LHCN-M2 (cell line): ENCODE measurements at places on chromosomes 1 and 21. TPM values are rescaled to one million over a fixed set of nuclear protein-coding genes. Genes with fewer than 3 reads are reported as not detected.

DNA sequence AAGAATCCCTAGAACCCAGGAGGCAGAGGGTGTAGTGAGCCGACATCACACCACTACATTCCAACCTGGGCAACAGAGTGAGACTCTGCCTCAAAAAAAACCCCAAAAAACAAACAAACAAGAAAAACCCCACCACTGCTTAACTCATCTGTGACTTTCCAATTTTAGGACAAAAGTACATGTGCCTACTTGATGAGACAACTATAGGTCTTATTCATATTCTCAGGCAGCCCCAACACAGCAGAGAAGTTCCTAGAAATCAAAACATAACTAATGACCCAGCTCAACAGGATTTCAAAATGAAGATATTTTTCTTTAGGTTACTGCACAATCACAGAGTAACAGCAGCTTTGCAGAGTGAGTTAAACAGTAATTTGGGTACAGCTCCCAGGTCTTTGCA is 26.4 kb downstream of the TIAM1 start:
- DNase-seq, result no peak

The SLC35F3 gene
- total RNA-seq, result not detected in 2 replicates

The LAD1 gene
- 0.64 and 2.2 TPM in 2 replicates for total RNA-seq

DNA sequence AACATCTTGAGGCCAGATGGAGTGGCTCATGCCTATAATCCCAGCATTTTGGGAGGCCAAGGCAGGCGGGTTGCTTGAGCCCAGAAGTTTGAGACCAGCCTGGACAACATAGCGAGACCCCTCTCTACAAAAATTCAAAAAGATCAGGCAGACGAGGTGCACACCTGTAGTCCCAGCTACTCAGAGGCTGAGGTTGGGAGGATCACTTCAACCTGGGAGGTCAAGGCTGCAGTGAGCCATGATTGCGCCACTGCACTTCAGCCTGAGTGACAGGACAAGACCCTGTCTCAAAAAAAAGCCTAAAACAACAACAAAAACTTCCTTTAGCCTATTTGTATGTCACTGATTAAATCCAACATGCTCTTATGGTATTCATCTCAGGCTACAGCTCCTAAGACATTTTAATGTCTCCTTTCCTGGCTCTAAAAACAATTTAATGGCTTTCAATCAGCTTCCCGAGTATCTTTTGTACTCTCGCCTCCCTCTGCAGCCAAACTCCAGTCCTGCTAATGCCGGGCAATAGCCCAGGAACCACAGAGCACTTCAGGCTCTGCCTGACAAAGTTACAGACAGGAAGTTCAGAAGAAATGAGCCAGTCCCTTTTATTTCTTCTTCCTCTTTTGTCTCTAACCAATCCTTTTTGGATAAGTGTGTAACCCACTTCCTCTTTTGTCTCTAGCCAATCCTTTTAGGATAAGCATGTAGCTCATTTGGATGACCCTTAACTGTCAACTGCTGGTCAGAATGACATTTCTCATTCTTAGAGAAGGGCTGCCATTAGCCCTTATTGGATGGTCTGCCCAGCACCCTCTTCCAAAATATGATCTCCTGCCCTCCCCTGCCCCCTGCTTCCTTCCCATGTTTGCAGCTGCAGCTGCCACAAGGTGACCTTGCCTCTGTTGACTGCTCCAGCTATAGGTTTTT is 6.6 kb upstream of the DOP1B start:
- DNase-seq, result peak; percentile 44

DNA sequence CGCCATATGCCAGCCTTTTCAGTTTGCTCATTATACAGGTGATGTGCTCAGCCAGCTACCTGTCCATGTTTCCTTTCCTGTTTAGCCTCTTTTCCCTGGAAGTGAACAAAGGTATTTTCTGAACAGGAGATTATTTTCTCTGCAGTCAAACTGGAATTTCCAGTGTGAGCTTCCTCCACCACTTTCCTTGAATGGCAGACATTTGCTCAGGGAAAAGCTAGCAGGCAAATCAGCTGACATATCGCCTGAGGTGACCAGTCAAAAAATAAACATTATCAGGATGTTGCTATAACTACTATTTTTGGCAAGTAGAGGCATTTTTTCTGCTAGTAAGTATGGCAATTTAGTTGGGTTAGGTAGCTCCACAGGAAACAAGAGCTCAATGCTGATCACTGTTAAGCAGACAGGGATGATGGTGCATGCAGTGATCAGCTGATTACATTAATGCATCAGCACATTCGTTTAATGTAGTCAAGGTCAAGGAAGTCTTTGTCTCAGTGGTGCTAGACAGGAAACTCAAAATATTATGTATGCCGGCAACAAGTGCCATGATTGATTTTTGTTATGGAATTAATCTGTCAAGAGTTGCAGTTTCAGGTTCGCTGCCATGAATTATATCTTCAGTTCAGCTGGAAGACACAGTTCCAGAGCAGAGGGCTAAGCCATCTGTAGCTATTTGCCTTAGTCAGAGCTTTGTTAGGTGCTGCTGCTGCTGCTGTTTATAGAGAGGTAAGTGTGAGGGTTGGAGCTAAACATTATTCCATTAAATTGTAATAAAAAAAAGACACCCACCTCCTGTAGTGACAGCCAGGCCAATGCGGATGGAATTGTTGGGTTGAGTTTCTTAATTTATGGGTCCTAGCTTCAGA is 179.7 kb upstream of the ST6GALNAC5 start:
- no peak for DNase-seq

DNA sequence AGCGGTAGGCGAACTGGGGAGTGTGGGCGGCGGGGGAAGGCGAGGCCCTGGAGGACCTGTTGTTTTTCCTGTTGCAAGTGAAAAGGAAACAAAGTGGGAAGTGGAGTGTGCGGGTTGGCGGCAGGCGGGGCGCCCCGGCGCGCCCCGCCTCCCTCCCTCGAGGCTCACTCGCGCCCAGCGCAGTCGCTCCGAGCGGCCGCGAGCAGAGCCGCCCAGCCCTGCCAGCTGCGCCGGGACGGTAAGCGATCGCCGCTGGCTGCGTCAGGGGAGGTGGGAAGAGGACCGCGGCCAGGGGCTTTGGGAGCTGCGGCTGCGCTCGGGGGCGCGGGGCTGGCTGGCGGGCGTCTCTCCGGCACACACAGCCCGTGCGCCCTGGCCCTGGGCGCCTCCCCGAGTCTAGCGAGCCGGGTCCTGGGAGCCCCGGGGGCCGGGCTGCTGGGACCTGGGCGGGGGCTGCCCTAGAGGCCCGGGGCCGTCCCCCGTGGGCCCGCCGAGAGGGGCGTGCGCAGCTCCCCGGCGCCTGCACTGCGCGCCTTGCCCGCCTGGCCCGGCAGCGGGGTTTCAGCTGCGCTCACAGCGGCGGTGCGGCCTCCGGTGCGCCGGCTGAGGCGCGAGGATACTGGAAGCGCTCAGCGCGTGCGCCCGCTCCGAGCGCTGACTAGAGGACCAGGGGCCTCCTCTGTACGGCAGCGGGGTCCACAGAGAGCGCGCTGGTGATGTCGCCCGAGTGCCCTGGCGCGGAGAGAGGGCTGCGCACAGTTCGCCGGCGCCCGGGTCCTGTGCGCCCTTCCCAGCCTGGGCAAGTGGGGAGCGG is at the start of gene PIK3CD:
PIK3CD (plus strand) TSS at position 167 of the 814 bp plus-strand sequence. CDS start 58,725 bp downstream, outside the sequence.
- DNase-seq, result peak; percentile 26

DNA sequence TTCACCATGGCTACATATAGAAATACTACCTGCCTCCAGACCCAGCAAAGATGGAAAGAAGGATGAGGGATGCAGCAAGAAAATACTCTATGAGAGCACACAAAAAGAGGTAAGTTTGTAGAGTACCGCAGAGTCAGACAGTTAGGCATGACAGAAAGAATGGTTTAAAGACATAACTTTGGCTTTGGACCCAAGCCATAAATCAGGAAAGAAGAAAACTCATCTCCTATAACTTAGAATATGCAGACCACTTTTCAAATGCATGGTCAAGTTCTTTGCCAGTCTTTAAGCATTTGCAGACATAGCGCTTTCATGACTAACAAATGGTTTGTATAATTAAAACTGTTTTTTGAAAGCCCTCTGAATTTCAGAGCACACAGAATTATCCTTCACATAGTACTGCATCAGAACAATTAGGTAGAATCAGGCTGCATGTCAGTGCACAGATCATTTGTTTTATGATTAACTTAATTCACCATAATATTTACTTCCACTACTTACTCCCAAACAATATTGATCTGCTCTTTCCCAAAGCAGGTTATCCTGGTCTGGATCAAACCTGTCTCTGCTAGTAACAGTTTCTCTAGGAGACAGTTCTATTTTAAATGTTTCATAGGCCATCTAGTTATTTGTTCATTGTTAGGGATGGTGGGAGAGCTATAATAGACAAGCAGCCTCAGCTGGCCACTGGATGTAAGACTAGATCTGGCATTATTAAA is 280.7 kb upstream of the NR5A2 start:
- DNase-seq, result no peak

The CAPN9 gene
- not detected in 2 replicates for total RNA-seq

The PKNOX1 gene
- 18.7 and 22.6 TPM in 2 replicates for total RNA-seq

DNA sequence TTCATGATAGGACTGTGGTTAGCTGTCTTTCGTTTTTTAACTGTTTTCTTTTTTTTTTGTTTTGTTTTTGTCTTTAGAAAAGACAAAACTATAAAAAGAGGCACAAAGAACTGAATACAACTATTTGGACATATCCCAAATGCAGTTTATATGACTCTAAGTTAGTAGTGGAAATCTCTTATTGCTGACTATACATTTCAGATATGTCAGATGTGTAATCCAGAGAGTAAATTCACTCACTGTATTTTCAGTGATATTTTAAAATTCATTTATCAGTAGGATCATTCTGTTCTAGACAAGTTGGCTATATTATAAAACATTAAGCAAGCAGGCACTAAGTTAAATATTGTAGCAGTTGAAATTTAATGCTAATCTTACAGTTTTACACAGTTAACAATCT is 5.7 kb downstream of the RAP1A start:
- DNase-seq, result no peak

DNA sequence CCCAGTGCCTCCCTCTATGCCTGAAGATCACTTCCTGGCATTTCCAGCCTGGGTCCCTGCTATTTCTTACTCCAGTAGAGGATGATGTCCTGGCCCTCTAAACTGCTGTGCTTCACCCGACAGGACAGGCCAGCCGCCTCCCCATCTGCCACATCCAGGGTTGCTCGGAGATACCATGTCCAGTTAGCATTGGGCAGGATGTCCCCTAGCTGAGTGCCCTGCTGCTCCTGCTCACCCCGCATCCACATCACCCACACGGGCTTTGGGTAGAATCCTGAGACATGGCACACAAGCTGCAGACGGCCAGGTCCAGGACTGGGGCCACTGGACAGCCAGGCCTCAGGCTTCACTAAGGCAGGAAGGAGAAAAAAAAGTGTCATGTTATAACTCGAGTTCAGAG is 2.0 kb downstream of the CD1B start:
- no peak for DNase-seq

DNA sequence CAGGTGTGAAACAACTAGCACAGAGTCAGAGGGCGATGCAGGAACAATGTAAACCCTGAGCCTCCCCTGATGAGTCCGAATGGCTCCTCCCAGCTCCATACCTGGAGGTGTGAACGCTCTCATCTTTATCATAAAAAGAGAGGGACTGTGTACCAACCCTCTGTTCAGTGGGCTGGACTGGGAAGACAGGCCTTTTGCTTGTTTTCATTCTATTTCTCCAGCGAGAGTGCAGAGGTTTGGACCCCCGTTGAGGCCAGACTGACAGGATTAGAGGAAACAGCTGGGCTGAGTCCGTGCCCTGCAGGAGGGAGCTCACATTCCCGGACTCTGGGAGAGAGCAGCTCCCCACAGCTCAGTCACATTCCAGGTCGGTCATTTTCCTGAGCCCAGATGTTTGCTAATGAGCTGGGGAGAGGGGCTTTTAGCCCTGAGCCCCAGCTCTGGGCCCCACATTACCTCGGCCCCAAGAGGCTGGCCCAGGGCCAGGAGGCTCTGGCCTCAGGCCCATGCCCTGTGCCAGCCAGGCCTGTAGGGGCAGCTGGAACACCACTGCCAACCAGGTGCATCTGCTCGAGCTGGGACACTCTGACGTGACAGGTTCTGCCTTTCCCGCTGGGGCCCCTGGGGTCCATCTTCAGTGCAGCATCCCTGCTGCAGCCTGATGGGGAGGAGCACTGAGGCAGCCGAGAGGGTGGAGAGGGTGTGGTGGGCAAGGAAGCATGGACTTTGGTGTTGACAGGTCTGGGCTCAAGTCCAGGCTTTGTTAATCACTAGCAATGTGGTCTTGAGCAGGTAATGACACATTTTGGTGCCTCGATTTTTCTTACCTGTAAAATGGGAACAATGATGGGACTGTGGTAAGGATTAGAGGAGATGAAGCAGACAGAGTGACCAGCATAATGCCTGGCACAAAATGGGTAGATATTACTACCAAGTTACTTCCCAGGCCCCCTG is 3.5 kb upstream of the NBL1 start:
- peak; percentile 62 for DNase-seq

- DNase-seq, result no peak
Measured at GRCh38 chr1:30957560-30958222, 49.1 kb upstream of the SDC3 start.

DNA sequence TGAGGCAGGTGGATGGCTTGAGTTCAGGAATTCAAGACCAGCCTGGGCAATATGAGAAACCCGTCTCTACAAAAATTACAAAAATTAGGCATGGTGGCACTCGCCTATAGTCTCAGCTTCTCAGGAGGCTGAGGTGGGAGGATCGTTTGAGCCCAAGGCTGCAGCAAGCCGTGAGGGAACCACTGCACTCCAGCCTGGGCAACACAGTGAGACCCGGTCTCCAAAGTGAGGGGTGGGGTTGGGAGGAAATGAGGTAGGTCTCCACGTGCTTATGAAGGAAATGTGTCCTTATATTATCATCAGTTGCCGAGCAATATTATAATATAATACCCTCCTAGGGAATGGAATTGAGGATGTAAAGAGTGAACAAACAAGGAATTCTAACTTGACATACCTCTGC is 2.7 kb downstream of the TMEM50B start:
- no peak for DNase-seq

The FCGR1A gene
- not detected in 2 replicates for total RNA-seq

GRCh38 chr1:99269321-99269720 is 5.0 kb downstream of the PLPPR4 start:
- no peak for DNase-seq

- peak; percentile 52 for DNase-seq
Measured at GRCh38 chr1:151058692-151059091, 730 bp downstream of the CDC42SE1 start.

GRCh38 chr1:33719326-33719725 is 144.6 kb upstream of the HMGB4 start:
- no peak for DNase-seq

DNA sequence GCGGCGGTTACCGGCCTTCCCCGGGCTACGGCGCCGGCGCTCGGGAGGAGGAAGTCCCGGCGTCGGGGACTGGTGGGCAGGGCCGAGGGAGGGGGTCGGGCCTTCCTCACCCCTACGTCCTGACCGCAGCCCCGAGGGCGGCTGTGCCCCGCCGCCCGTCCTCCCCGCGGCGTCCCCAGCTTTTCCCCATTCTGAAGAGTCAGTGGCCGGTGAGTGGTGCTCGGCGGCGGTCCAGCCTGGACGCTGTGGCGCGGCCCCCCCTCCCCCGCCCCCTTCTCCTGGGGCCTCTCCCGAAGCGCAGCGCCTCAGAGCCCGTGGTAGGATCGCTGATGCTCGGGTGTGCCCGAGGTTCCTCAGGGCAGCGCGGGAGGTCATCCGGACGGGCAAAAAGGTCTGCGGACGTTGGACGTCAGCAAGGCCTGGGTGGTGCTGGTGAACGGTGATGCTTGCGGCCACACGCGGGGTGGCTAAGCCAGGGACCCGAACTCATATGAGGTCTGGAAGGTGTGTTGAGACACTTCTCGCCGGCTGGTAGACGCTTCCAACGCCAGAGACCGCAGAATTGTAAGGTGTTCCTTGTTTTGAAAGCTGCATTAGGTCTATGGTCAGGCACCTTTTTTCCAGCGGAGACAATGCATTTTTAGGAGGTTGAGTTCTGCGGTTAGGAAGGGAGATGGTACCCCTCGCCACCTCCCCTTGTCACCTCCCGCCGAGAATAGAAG is 725 bp downstream of the SLC25A33 start:
- DNase-seq, result peak; percentile 46

GRCh38 chr1:157496121-157496526 is 56.2 kb downstream of the FCRL5 start:
- DNase-seq, result peak; percentile 29

The BTG3 gene
- 65.4 and 67.2 TPM in 2 replicates for total RNA-seq
